ENCODE measurements at places on chromosomes 5 and 9.

DNA sequence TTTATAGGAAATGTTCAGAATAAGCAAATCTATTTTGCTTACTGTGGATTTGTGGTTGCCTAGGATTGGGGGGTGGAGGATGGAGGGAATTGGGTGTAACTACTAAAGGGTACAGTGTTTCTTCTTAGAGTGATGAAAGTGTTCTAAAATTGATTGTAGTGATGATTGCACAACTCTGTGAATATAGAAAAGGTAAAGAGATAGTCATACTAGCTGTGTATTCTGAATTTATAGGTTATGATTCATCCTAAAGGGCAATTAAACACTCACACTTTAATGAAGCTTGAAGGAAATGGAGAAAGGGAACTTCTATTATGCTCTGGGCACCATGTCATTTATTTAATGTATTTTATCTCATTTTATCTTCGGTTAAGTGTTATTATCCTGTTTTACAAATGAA, 9.9 kb downstream of the TXNDC8 start:
- no peak for DNase-seq

- DNase-seq = no peak
Measured at GRCh38 chr5:88761939-88762338, 121.0 kb downstream of the MEF2C start.

DNA sequence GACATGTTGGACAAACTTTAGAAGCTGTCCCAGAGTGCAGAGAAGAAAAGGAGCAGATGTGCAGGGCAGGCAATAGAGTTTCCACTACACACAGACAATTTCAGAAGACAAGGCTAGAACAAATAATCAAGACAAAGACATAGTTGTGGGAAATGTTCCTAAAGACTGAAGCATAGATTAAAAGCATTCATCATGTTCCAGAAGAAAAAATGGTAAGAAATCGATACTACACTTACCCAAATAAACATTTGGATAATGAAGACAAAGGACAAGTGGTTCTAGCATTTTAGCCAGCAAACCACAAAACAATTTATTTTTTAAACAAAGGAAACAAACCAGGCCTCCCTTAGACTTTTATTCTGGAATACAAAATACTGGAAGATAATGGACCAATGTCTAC, 97.9 kb downstream of the FSTL4 start:
- no peak for DNase-seq

GRCh38 chr5:24365406-24365805, 279.4 kb downstream of the CDH10 start:
- no peak for DNase-seq

DNA sequence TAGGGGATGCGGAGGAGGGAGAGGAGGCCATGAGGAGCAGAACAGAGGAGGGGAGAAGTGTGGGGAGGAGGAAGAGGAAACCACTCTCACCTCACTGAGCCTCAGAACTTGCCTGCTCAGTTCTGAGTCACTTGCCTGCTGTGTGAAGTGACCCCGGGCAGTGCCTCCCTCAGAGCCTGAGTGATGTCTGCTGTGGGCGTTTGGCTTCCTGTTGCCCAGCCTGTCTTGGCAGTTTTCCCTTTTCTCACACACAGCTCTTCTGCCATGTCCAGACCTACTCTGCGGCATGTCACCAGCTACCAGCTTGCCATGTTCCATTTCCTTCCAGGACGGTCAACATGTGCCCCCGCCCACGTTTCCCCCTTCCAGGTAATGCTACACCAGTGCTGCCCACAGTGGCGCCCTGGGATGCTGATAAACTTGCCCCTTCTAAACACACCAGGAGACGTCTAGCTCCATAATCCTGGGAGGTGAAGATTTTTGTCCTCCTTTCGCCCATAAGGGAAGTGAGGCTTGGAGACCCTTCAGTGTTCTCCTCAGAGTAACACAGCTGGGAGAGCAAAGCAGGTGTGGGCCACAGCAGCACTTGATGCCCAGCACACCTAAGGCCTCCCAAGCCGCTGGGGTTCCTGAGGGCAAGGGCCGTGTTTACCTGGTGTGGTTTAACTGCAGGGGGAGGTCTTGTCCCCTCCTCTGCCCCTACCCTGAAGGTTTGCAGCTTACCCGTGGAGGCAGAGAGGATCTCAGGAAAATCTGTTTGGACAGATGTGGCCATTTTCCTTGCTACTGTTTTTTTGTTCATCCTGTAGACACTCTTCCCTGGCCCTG, 63.8 kb upstream of the RNF130 start:
- no peak for DNase-seq

- no peak for DNase-seq
Measured at GRCh38 chr9:37342895-37343294, 79.6 kb upstream of the GRHPR start.

- no peak for DNase-seq
Measured at GRCh38 chr5:113205807-113206206, 229.0 kb downstream of the TSSK1B start.

GRCh38 chr9:87714819-87715218, 11.1 kb upstream of the CTSL start:
- no peak for DNase-seq

GRCh38 chr9:104209387-104209786, 115.3 kb downstream of the SMC2 start:
- no peak for DNase-seq

DNA sequence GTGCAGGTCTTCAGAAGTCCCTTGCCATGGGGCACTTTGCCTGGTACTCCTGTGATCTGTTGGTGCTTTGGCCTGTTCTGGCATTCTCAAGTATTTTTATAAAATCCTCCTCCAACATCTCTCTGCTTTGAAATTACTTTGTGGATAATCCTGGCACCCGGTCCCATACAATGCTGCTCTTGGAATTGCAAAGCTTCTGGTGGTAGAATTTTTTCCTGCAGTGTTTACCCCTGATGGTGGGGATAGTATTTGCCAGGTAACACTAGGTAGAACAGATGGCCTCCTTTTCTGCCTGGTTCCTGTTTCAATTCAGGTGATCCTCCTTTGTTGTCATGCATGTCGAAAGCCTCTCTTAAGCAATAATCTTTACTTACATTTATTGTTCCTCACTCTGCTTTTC, 109.8 kb upstream of the ATP10B start:
- DNase-seq = no peak

DNA sequence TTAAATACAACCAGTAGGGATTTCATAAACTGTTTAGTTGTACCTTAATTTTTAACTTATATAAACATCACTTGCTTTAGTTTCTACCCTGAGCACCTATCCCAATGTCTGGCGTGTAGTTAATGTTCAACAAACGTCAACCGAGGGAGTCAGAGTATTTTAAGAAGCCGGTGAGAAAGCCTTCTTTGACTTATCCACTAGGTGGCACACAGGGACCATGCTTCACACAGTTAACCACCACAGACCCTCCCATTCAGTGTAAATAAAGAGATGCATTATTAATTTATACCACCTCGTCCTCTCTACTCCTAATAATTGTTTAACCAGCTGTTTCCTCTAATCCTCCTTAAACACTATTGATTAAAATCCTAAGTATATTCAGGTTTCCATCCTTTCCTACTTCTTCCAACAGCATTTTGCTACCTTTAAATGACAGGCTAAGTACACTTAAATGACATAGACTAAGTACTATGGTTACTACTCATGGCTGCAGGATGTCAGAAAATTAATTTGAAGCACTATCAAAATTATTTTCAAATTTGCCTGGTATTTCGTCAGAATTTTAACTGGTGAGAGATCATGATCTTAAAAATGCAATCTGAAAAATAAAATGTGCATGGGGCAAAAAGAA, 2.3 kb downstream of the HAPLN1 start:
- no peak for DNase-seq

DNA sequence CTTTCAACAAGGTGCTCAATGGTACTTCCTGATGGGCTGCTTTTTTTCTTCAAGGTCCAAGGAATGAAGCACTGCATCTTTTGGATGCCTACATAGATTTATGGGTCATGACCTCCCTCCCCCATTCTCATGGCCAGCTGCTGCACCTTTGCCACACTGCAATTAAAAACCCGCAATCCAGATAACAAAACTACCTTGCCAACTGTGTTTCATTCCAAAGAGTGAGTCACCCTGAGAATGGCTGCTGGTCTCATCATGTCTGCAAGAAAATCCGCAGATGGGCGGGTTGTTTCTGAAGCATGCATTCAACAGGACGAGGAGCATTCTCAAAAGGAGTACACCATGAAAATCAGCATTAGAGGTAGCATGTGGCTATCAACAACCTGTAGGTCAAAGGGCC, 139.8 kb downstream of the ELAVL2 start:
- no peak for DNase-seq

DNA sequence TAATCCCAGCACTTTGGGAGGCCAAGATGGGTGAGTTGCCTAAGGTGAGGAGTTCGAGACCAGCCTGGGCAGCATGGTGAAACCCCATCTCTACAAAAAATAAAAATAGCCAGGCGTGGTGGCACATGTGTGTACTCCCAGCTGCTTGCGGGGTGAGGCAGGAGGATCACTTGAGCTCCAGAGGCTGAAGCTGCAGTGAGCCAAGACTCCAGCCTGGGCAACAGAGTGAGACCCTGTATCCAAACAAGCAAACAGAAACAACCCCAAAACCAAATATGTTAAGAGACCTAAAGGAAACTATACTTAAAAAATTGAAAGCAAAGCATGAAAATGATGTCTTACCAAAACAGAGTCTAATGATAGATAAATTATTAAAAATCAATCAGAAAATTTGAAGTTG, 12.4 kb downstream of the HNRNPAB start:
- DNase-seq = no peak

DNA sequence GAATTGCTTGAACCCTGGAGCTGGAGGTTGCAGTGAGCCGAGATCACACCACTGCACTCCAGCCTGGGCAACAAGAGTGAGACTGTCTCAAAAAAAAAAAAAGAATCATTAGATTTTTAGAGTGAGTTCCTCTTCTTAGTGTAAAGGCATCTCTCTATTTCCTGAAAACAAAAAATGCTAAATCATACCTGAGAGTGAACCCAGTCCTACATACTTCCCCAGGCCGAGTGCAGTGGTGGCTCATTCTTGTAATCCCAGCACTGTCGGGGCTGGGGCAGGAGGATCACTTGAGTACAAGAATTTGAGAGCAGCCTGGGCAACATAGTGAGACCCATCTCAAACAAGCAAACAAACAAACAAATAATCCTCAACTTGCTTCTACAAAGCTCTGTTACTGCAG, 38.2 kb upstream of the LPAR1 start:
- no peak for DNase-seq

GRCh38 chr5:140073296-140073695, 30.2 kb upstream of the NRG2 start:
- DNase-seq = no peak

- no peak for DNase-seq
Measured at GRCh38 chr9:99866398-99866797, 40.1 kb upstream of the STX17 start.

GRCh38 chr9:127390248-127390545, 6.8 kb upstream of the SLC2A8 start:
- DNase-seq = no peak

DNA sequence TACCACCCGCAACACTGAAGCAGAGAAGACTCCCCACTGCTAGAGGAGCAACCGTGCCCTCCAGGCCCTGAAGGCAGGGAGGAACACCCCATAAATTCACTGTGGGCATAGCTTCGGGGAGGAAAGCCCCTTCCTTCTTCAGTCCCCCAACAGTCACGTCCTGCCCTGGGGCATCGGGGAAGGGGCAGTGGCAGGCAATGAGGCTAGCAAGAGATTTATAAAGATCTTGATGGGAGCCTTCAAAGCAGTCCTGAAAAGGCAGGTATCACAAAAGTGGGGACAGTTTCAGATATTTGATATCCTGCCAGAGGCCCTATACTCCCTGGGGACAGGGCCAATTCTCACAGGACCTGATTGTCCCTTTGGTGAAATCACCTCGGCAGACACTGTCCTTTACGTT, 16.9 kb upstream of the TRIM14 start:
- no peak for DNase-seq

DNA sequence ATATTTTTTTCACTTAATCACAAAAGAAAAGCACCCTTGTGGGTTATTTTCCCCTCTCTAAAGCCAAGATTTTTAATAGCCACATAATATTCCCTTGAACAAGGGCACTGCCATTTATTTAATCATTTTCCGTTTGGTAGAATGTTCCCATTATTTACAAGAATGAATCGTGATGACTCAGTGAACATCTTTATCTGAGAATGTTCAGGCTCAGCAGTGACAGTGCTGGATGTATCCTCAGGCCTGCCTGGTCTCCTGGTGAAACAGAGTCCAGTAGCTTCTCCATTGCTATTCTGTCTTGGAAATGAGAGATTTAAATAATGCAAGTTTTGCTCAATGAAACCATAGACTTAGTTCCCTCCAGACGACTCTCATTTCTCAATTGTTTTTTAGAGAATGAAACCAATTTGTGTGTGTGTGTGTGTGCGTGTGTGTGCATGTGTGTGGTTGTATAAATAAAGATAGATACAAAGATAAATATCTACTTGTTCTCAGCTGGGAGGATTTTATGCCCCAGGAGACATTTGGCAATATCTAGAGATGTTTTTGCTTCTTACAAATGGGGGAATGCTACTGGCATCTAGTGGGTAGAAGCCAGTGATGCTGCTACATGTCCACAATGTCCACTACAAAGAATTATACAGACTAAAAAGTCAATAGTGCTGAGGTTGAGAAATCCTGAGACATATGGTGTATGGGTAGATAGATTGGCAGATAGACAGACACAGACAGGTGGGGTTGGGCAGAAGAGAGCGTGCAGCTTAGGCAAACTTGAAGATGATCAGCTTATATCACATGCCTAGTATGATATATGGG, 55.0 kb downstream of the PAPPA start:
- no peak for DNase-seq

DNA sequence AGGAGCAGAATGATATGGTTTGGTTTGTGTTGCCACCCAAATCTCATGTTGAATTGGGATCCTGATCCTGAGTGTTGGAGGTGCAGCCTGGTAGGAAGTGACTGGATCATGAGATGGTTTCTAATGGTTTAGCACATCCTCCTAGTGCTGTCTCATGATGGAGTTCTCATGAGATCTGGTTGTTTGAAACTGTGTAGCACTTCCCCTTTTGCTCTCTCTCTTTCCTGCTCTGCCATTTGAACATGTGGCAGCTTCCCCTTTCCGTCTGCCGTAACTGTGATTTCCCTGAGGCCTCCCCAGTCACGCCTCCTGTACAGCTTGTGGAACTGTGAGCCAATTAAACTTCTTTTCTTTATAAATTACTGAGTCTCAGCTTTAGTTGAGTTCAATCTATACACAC, 756.8 kb upstream of the CDH6 start:
- no peak for DNase-seq

DNA sequence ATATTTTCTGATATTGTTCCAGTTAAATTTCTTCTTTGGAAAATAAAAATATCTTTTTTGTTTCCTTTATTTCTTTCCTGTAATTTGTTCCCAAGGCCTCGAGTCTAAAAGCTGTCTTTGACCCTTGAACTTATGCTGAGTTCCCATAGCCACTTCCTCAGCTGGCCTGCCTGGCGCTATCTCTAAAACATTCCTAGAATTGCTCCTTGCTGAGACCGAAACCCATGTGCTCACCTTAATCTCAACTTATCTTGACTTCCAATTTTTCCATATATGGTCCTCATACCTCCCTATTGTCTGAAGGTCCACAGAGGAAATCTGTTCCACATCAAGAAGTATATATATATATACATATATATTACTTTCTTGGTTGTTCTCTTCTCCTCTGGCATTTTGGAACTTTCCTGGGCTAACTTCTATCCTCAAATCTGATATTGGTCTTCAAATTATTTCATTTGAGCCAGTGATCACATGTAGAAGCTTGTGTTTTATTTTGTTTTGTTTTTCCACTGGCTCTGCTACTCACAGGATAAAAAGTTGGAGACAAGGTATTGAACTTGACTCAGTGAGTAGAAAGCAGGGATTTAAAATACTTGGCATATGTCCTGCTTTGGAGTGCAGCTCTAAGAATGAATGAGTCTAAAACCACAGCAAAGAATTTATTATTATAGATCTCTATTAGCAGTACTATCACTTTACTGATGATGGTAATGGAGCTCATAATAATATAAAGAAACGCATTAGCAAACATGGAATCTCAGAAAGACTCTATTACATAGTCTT, 45.2 kb downstream of the ENC1 start:
- DNase-seq = no peak

Data from stimulated activated CD8-positive, alpha-beta memory T cell treated with anti-CD3 and anti-CD28 coated beads, Interleukin-15, amount 100 ng/mL, for 24 hours (primary cell).